Ovary (tissue), 10 donors: ENCODE measurements at places on chromosomes 6 and 20. TPM values are rescaled to one million over a fixed set of nuclear protein-coding genes. Genes with fewer than 3 reads are reported as not detected.

DNA sequence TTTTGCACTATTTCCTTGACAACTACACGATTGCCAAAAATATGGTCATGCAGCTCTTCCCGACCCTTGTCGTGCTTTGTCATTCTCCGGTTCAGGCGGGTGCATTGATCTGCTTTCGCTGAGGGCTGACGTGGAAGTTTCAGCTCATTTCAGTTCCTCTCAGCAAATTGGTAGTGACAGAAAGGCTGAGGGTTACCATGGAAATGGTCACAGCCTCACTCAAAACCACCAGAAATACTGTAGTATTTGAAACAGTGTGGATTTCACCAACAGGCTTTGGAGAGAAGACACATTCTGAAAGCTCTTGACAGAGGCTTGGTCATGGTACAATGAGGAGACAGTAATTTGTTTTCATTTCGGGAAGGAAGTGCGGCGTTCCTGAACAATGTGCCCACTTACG, 99.7 kb upstream of the EXOC2 start:
- no peak overlapping the region for H3K27ac ChIP-seq
- no peaks in the 10 kb centered on the region for H3K36me3 ChIP-seq
- no peaks in the 10 kb centered on the region for H3K4me1 ChIP-seq
- no peaks in the 10 kb centered on the region for H3K27me3 ChIP-seq
- DNase-seq: no peak

GRCh38 chr6:129700666-129701065, 9.3 kb downstream of the ARHGAP18 start:
- H3K4me1 ChIP-seq: peaks cover 2% of the 10 kb centered on the region
- no peak overlapping the region for H3K4me3 ChIP-seq
- H3K27me3 ChIP-seq: no peaks in the 10 kb centered on the region
- no peak overlapping the region for H3K27ac ChIP-seq

DNA sequence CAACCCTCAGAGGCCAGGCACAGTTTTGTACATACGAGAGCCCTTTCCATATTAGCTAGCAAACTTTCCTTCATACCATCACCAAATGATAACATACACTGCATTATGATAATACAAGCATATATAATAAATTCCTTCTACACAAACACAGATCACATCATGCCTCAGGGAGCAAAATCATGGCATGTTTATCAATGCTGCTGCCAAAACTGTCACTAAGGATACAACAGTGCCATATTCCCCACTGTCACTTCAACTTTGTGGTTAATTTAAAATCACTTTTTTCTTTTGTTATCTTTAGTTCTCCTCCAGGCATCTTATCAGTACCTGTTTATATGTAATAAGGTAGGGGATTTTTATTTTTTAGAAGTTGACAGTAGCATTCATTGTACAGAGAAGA, 196.3 kb downstream of the EPM2A start:
- H3K4me1 ChIP-seq: no peaks in the 10 kb centered on the region
- no peaks in the 10 kb centered on the region for H3K36me3 ChIP-seq
- DNase-seq: no peak
- no peaks in the 10 kb centered on the region for H3K27me3 ChIP-seq
- H3K27ac ChIP-seq: no peak overlapping the region
- H3K4me3 ChIP-seq: no peak overlapping the region

DNA sequence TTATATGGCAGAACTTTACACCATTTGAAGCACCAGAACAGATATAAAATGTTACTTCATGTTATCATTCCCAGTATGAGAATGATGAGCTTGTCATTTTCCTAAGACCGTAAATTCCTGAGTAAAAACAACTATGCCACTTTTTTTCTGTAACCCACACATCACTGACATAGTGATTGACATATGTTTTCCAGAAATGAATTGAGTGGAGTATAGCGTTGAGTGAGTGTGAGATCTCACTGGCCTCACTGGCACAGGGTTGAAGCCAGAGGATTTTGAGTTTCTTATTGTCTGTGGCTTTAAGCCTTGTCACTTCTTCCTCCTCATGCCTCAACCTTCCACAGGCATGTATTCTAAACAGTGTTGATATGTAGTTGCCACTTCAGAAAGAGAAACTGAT, 62.3 kb downstream of the PDE7B start:
- no peak for DNase-seq
- no peak overlapping the region for H3K27ac ChIP-seq
- no peaks in the 10 kb centered on the region for H3K36me3 ChIP-seq
- no peaks in the 10 kb centered on the region for H3K27me3 ChIP-seq

DNA sequence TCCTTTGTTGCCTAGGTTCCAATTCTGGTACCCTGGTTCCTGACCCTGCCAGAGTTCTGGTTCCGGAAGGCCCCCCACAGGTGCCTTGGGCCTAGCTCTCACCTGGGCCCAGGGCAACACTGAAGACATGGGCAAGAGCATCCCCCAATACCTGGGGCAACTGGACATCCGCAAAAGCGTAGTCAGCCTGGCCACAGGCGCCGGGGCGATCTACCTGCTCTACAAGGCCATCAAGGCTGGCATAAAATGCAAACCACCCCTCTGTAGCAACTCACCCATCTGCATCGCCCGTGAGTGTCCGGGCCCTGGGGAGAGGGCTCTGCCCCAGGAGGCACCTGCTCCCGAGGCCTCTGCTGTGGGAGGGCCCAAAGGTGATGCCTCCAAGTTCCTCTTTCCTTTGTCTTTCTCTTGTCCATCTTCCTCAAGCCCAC, at the start of gene ARMC12:
ARMC12 (plus strand) TSS at position 51 of the 431 bp plus-strand sequence; CDS start at position 128, 77 bp downstream.
- H3K4me3 ChIP-seq: no peak within 1 kb of the TSS
- H3K36me3 ChIP-seq: no peaks in the 10 kb centered on the region
- DNase-seq: no peak

DNA sequence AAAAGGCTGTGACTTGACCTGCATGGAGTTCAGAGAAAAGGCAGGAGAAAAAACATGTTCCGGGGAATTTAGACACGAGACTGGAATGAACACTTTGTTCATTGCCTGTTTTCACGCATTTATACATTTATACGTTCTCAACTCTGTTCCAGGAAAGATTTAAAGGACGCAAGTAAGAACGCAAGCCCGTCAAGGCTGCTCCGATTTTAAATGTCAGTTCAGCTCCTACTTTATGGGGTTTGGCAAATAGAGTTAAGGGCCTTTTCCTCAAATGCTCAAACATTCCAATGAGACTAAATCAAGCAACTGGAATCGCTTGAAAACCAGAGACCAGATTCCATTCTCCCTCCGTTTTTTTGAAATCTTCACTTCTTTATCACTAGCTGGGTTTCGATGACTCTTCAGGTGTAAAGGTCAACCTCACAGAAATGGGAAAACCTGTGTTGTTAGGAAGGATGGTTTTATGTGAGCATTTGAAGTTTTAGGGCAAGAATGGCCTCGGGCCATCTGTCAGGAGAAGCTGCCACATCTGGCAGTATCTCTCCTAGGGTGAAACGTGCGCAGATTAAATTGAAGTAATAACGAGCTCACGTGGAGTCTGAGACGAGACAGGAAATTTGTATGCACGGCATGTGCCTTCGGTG, 24.9 kb downstream of the TTLL2 start:
- H3K36me3 ChIP-seq: no peaks in the 10 kb centered on the region
- no peak for DNase-seq
- no peak overlapping the region for H3K4me3 ChIP-seq

The TMEM239 gene
- total RNA-seq: not detected

DNA sequence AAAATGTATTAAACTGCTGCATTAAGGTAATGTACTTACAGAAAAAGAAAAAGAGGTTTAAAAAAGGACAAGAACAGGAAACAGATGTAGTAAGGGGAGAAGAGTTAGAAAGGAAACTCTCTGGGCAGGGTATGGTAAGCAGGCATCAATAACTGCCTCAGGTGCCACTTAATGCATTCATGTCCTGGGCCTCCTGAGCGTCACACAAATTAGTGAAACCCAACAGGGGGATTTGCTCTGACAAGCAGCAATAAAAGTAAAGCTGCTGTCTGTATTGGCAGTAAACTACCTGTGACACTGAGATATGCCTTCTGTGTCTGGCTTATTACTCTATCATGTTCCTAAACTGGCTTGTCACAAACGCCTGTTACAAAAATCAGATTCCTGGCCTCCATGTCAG, 1.5 kb upstream of the EFHC1 start:
- no peak for DNase-seq
- peaks cover 2% of the 10 kb centered on the region for H3K4me1 ChIP-seq
- H3K27me3 ChIP-seq: no peaks in the 10 kb centered on the region
- H3K36me3 ChIP-seq: no peaks in the 10 kb centered on the region

DNA sequence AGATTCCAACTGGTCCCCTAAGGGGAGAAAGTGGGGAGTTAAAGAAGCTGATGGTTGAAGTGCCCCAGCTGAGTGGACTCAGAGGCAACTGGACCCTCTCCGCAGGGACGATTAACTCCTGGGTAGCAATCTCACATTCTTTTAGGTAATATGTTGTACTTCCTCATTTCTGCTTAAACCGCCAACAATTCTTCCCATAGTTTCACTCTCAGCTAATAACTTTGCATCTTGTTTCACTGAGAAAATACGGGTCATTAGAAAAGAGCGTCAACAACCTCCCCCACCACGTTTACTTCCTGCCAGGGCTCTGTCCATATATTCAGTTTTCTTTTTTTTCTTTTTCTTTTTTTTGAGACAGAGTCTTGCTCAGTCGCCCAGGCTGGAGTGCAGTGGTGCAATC, 39.5 kb upstream of the CHD6 start:
- no peak overlapping the region for H3K4me3 ChIP-seq
- no peak overlapping the region for H3K27ac ChIP-seq
- H3K27me3 ChIP-seq: no peaks in the 10 kb centered on the region
- no peak for DNase-seq

DNA sequence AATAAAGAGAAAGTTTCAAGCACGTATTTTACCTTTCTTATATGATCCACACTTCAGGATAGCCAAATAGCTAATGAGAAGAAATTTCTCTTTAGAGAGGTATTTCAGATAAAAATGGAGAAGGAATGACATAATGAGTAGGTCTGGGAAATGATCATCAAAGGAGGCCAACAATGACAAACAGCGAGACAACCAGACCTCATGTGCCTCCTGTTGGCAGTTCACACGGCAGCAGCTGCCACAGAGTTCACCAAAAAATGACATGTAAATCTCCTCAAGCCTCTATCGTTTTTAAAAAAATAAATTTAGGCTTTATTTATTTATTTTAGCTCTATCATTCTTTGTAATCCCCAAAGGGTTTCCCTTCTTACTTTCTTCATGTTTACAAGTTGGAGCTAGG, 47.7 kb downstream of the SLC2A12 start:
- no peak overlapping the region for H3K4me3 ChIP-seq
- no peaks in the 10 kb centered on the region for H3K4me1 ChIP-seq
- DNase-seq: no peak
- H3K27me3 ChIP-seq: no peaks in the 10 kb centered on the region
- no peak overlapping the region for H3K27ac ChIP-seq

DNA sequence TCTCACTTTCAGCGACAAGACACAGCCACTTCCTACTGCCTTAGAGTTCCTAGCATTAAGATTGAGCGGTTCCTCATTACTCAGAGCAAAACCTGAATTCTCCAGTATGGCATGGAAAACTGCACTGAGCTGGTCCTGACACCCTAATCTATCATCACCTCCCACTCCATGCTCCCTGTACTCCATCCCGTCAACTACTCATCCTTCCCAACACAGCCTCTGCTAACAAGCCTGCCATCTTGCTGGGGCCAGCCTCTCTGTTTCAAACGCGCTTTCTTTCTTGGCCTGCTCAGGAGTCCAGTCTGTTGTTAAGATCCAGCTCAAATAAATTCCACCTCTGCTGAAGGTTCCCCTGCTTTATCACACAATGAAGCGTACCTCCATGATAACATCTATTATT, 12.0 kb downstream of the PRKN start:
- no peak for DNase-seq
- no peaks in the 10 kb centered on the region for H3K4me1 ChIP-seq
- H3K36me3 ChIP-seq: no peaks in the 10 kb centered on the region
- H3K27me3 ChIP-seq: no peaks in the 10 kb centered on the region
- no peak overlapping the region for H3K27ac ChIP-seq

DNA sequence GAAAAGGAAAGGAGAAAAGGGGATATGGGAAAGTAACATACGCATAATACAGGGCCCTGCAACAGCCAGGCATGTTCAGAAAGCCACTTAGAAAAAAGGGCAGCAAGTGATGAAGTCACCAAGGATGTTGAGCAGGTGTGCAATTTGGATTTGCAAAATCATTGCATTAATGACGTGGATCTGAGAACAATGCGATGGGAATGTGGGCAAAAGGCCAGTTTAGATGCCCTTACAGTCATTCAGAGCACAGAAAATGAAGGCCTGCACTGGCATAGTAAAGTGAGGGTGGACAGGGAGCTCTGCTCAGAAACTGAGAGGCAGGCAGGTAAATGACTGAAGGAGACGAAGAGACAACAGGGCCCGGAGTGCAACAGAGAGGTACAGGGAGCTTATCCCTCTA, 123.7 kb upstream of the NHSL1 start:
- no peak for DNase-seq
- no peaks in the 10 kb centered on the region for H3K36me3 ChIP-seq
- H3K4me3 ChIP-seq: no peak overlapping the region
- no peaks in the 10 kb centered on the region for H3K27me3 ChIP-seq

- no peaks in the 10 kb centered on the region for H3K27me3 ChIP-seq
- H3K4me1 ChIP-seq: no peaks in the 10 kb centered on the region
- no peaks in the 10 kb centered on the region for H3K36me3 ChIP-seq
- H3K4me3 ChIP-seq: no peak overlapping the region
These were observed 4.8 kb downstream of the NOP56 start for GRCh38 chr20:2657241-2657640.

- H3K4me3 ChIP-seq: no peak overlapping the region
- no peaks in the 10 kb centered on the region for H3K36me3 ChIP-seq
- no peak for DNase-seq
- no peak overlapping the region for H3K27ac ChIP-seq
These were observed 199.8 kb upstream of the PDE10A start for GRCh38 chr6:165862813-165863212.

GRCh38 chr20:55888685-55889084, 116.6 kb downstream of the CBLN4 start:
- no peaks in the 10 kb centered on the region for H3K27me3 ChIP-seq
- H3K27ac ChIP-seq: no peak overlapping the region
- H3K4me3 ChIP-seq: no peak overlapping the region

- H3K27ac ChIP-seq: no peak overlapping the region
- no peak overlapping the region for H3K4me3 ChIP-seq
- no peak for DNase-seq
These were observed 70.9 kb downstream of the QKI start for GRCh38 chr6:163485388-163485851.

DNA sequence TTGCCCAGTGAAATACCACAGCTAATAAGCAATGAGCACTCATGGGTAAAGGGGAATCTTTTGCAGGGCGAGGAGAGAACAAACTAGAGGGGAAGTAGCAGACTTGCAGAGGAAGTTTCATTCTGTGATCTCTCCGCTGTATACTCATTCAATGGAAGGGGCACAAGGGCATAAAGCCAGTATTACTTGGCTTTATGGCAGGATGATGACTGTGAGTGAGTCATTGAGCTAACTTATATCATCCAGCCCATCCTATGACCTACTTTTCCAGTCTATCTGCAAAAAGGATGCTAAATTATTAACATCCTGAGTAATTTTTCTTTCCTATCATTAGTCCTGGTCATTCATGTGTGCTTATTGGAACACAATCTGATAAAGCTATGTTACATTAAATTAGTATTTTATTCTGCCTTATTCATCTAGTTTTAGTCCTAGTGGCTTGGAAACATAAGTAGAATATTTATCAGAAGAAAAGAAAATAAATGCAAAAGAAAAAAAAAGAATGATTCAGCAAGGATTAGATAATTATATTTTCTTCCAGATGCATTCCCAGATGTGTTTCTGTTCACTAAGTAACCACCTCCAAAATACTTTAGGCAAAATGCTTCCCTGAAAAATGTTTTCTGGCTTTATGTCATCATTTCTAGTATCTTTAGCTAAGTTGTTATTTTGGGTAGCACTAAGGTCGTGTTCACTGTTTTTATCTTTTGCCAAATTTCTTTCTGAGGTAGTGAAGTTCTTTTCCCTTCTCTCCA, 471.7 kb downstream of the CDKAL1 start:
- no peak for DNase-seq
- H3K27me3 ChIP-seq: no peaks in the 10 kb centered on the region
- H3K4me1 ChIP-seq: no peaks in the 10 kb centered on the region
- H3K36me3 ChIP-seq: no peaks in the 10 kb centered on the region

The LY6G6F gene
- not detected for total RNA-seq
